ENCODE measurements at places on chromosomes 2 and 18.

GRCh38 chr18:30957066-30957465 lies 85.5 kb downstream of the DSC3 start:
- DNase-seq, result no peak

- DNase-seq, result no peak
These were observed 22.3 kb upstream of the RHOB start for GRCh38 chr2:20424300-20425290.

DNA sequence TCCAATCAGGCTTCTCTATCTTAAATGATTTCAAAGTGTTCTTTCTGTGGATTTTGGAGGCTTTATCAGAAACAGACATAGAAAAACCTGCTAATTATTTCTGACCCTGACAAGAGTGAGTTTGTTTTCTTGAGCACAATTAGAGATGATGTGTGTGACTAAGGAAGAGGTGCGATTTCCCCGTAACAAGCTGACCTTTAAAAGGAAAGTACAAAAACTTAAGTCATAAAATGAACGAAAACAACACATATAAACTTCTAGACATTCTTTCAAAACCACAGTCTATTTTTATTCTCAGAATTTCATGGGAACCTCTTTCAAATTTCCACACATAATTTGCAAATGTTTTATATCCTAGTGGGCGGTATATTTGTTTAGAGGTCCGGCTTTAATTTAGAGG lies 604.8 kb downstream of the CPS1 start:
- DNase-seq, result no peak

DNA sequence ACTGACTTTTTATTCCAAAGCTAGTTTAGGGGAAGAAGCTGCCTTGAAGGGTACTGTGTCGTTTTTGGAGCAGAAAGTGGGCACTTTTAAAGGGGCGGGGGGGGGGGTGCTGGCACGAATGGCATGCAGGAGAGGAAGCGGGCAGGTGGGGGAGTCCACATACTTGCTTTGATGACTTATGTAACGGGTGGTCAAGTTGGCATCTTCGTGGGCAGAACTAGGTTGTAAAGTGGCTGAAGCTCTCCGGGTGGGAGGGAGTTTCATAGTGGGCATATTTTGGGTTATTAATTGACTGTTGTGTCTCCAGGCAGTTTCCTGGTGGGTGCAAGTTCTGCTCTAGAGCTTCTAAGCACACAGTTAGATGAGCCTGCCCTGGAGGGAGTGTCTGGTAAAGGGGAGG lies 19.9 kb downstream of the PCARE start:
- DNase-seq, result no peak

GRCh38 chr18:59929621-59930295 lies 30.0 kb downstream of the PMAIP1 start:
- no peak for DNase-seq

DNA sequence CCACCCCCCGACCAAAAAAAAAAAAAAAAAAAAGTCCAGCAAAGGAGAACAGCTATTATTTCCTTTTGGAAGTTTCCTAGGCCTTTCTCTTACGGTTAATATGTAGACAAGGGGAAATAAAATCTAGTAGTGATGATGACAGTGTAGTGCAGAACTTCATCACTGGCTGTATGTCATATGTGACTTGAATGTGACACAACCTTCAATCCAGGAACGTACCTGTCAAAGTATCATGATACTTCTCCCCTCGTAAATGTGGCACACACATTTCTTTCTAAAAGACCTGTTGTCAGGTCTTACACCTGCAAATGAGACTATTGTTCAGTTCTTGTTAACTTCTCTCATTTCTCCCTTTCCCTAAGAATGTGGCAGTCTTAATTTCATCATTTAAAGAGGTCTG lies 173.5 kb downstream of the PRPF40A start:
- DNase-seq, result no peak

DNA sequence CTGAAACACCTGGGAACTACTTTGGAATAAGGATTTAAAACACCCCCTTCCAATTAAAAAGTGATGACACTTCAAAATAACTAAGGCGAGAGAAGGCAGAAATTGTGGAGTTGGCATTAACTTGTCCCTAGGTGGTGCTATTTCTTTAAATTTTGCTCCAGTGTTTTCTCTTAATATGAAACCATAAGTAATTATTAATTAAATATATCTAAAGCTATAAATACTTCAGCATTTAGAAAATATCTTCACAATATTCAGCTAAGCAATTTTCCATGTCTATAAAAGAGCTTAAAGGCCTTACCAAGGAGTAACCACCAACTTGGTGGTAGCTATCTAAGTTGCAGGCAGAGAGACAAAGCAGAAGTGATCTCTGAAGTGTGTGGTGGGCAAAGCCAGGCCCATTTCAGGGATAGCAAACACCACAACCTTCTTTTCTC lies 186.8 kb upstream of the PGAP1 start:
- no peak for DNase-seq

GRCh38 chr2:40403233-40403836 lies 48.6 kb downstream of the SLC8A1 start:
- no peak for DNase-seq

DNA sequence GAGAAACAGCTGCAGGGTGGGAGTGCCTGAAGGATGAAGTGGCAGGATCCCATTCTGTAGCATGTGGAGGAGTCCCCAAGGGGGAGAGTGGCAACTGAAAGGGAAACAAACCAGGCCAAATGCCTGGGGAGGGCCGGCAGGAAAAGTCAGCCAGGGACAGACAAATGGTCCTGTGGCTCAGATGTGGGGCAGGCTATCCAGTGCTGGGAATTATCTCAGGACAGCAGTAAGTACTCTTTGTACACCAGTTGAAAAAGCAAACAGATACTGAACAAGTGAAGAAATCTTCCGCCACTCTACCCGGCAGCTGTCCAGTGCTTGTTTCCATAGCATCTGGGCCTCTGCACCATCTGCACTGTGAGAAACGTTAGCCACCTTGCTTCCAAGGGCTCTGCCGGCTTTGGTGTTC lies 408.9 kb downstream of the LRATD1 start:
- no peak for DNase-seq

DNA sequence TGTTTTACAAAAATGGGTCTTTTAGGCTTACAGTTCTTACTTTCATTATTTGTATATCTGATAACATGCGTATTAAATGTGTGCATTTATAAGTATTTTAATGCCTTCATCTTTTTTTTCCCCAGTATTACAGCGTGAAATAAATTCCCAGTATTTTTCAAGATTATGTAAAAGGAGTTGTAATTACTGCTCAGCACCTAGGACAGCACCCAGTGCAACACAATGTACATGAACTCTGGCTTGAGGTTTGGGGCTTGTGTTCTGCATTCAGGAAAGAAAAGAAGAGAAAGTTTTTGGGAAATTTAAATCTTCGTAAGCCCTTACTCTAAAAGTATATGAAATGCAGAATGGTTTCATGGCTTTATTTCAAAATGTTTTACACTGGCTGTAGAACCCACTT lies 16.7 kb downstream of the ZNF638 start:
- DNase-seq, result no peak

Measured in stimulated activated CD4-positive, alpha-beta T cell treated with anti-CD3 and anti-CD28 coated beads, Interleukin-2, amount 100 ng/mL, for 24 hours (primary cell).